ENCODE measurements at places on chromosomes 4 and X.
A peak's percentile ranks its signal among the peaks of the same experiment; 100 is the strongest.

- DNase-seq = no peak
Measured at GRCh38 chrX:13433298-13433605, 113.4 kb upstream of the ATXN3L start.

DNA sequence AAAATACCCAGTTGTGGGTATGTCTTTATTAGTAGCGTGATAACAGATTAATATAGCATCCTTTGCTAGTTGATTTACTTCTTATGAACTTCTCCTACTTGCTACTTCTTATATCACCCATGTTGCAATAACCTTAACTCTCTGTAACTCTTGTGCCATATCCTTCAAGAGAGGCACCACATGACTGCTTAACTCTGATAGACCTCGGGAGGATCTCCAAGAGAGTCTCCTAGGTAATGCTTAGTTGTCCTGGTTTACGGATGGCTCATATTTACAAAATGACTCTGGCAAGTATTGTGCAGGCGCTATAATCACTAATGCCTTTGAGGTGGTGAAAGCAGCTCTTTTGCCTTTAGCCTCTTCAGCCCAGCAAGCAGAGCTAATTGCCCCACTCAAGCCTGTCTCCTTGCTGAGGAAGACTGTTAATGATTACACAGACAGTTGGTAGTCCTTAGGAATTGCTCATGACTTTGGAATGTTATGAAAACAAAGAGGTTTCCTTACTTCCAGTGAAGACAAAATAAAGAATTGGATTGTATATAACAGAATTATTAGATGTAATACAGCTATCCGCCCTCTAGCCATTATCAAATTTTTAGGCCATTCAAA, 1305.8 kb downstream of the PCDH7 start:
- no peak for DNase-seq

GRCh38 chrX:19593690-19594089, 78.4 kb upstream of the MAP3K15 start:
- DNase-seq = no peak

- DNase-seq = no peak
Measured at GRCh38 chrX:72126048-72126415, 5.7 kb downstream of the RTL5 start.

GRCh38 chr4:151117371-151117962, 18.0 kb downstream of the RPS3A start:
- DNase-seq = no peak

GRCh38 chr4:98232202-98232601, 29.0 kb upstream of the RAP1GDS1 start:
- no peak for DNase-seq

- no peak for DNase-seq
Measured at GRCh38 chr4:159389756-159390155, 286.9 kb downstream of the RAPGEF2 start.

- DNase-seq = no peak
Measured at GRCh38 chrX:104195489-104196084, 29.3 kb downstream of the FAM199X start.

GRCh38 chr4:78766026-78766425, 10.1 kb upstream of the BMP2K start:
- no peak for DNase-seq

DNA sequence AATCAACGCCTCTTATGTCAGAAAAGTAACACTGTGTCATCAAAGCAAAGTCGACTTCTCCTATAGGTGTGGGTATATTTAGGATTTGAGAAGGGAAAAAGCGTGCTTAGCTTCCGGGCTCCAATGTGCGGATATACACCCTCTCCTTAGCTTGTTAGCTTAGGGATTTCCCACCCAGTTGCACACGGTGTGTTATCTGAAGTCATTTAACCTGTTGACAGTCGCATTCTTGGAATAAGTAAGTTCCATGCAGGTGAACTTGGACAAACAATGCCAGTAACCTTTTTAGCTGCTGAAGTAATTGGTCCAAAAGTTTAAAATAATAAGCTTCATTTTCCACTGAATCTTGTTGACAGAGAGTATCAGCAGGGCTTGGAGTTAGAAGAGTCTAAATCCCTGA, 113.7 kb downstream of the SHROOM3 start:
- DNase-seq = no peak

DNA sequence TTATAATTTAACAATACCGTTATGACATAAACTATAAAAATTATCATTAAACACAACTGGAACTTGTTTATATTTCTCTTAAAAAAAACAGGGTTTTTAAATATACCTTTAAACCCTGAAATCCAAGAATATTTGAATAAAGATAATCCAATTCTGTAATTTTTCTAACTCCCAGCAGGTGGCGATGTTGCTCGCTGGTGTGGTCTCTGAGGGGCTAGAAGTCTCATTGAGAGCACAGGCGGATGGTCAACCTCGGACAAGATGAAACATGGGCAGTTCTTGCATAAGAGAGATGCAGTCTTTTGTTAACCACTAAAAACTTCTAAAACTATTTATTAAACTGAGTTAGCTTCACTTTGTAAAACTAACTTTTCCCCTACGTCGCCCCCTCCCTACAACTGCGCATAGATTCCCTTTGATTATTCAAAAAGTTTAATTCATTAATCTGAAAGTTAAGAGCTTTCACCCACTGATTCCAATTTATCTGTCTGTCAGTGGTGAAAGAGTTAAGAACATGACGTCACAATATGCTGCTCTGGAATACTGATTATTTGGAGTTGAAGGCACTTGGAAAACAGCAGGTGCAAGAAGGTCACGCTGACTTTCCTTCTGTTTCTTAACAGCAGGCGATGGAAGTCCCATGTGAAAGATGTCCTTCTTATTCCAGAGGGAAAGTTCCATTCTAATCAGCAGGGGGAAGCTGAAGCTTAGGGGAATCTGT, 29.5 kb downstream of the DMP1 start:
- peak; percentile 30 for DNase-seq

DNA sequence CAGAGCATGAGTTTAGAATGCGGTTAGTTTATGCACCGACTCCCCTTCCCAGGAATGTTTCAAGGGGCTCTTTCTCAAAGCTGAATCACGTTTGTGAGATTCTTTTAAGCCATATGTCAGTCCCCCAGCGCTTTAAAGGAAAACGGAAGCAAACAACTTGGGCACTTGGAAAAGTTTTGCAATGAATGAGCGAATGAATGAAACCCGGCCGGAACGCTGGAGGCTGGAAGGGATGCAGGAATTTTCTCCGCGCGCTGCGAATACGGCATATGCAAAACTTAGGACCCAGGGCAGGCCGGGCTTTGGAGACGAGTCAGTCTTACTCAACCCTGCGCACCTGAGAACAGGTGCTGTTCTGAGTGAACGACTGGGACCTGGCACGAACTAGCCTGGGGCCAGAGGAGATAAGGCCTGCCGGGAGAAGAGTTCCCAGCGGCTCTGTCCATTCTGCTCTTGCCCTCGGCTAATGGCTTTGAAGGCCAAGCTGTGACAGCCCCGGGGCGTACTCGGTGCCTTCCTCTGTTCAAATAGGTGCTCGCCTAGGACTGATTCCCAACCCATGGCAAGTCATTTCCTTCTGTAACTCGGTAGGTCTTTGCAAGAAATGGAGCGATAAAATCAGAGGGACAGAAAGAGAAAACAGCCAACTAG, 743 bp upstream of the NRK start:
- DNase-seq = no peak
